Left cardiac atrium (tissue), 4 donors: ENCODE measurements at places on chromosomes 1 and 21. TPM values are rescaled to one million over a fixed set of nuclear protein-coding genes. Genes with fewer than 3 reads are reported as not detected.

Gene HPCA
- total RNA-seq = not detected

- peak; percentile 48 for DNase-seq
These were observed 46.8 kb downstream of the XCL1 start for GRCh38 chr1:168623003-168623828.

DNA sequence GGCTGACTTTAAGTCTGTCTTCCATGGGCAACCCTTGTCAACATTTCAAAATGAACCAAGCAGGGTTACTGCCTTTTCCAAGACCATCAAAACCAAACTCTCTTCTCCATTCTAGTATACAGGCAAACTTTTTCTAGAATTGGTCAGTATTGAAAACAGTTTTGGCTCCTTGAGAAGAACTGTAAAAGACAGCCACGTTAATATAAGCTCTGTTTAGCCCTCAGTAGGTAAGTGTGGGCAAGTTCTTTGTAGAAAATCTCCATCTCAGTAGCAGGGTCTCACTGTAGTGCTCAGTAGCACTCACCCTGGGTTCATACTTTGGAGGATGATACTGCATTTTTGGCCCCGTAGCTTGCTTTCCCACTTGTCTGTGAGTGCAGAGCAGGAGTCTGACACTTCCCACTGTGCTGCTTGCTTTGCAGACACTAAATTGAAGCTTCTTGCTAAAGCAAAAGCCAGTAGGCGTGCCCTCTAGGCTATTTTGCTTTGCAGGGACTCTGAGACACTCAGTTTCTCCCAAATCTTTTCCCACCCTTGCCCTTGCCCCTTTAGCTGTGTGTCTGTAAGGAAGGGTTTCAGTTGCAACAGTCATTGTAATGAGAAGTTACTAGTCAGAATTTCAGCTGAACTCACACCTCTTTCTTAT lies 34.3 kb upstream of the CACYBP start:
- no peak for DNase-seq

Gene OR2T11
- total RNA-seq = not detected

- no peak for DNase-seq
These were observed 180.8 kb upstream of the LMO4 start for GRCh38 chr1:87147851-87148250.

DNA sequence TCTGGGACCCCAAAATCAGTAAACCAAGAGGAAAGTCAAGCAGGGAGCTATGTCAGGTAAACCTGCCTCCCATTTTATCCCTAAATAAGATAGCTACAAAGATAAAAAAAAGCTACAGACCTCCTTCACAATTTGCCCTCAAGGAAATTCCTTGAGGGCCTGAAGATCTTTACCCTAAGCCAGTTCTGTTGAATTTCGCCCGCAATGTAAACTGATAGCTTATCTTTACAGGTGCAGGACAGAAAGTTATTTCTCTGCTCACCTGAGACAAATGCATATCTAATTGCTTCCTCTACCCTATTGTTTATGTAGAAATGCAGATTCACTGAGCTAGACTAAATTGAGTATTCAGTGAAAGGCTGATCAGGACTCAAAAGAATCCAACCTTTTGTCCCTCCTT lies 153.4 kb upstream of the CHRM3 start:
- no peak for DNase-seq

GRCh38 chr1:1211541-1212441 lies 2.2 kb downstream of the TNFRSF4 start:
- peak; percentile 15 for DNase-seq

Gene FCRL2
- total RNA-seq = not detected

Gene SAMSN1
- total RNA-seq = 4.8 TPM

DNA sequence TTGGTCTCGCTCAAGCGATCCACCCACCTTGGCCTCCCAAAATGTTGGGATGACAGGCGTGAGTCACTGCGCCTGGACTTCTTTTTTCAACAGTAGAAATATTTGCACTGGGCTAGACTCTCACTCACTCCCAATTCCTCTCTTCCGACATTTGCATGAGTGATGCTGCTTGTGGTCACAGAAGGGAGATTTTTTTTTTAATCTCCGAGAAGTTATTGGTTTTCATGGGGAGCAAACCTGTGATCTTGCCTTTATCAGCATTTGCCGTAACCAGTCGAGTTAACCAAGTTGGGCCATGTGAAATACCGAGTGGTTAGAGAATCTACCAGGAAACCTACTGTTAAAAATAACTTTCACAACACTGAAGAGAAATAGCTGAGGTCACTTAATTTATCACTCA lies 21.1 kb downstream of the ERG start:
- DNase-seq = no peak

DNA sequence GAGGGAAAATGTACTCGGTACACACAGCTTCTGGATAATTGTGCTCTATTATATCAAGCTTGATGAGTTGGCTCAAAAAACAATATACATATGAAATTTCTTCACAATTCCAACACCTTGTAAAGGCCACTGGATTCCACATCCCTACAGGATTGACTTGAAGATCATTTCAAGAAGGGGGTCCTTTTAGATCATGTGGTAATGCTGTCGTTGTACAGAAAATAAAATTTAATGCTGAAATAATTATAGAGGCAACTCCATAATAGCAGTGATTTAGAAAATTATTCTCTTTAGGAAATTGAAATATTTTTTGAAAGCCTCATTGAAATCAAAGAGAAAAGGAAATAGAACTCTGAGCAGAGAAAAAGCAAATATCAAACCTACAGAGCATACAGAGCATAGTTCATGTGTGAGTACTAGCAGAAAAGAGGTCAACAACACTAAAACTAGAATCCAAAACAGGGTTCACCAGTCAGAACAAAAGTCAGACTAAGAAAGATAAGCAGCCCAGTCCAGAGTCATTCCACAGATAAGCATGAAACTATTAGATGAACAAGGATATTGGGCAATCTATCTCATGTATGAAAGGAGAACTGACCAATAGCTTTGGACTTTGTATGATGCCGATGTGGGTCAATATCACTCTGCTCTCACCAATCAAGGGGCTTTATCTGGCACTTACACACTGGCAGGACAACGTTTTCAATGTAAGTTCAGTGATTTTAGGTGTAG lies 79.5 kb upstream of the PALMD start:
- DNase-seq = no peak

Gene IL23R
- not detected for total RNA-seq

Gene NSL1
- 30.2 TPM for total RNA-seq

- no peak for DNase-seq
These were observed 21.1 kb downstream of the C1orf115 start for GRCh38 chr1:220711056-220711809.

Gene GADD45A
- total RNA-seq = 14.0 TPM

- DNase-seq = no peak
These were observed 7.6 kb upstream of the ARHGEF19 start for GRCh38 chr1:16219968-16220500.

DNA sequence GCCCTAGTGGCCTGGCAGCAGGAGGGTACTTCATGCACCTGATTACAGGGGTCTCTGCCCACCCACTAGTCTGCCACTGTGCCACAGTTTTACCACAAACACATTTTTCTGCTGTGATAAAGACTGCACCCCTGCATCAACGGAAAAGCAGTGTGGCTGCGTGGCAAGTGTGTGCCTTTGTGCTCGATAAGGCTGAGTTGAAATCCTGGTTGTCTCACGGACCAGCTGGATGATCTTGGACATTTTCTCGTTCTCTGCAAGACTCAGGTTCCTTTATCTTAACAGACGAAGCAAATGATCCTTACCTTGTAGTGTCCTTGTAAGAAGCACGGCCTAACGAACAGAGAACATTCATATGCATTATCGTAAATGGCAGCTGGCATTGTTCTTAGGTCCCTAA lies 10.2 kb downstream of the GRHL3 start:
- DNase-seq = no peak

GRCh38 chr1:24996456-24996855 lies 66.4 kb upstream of the RUNX3 start:
- DNase-seq = no peak

DNA sequence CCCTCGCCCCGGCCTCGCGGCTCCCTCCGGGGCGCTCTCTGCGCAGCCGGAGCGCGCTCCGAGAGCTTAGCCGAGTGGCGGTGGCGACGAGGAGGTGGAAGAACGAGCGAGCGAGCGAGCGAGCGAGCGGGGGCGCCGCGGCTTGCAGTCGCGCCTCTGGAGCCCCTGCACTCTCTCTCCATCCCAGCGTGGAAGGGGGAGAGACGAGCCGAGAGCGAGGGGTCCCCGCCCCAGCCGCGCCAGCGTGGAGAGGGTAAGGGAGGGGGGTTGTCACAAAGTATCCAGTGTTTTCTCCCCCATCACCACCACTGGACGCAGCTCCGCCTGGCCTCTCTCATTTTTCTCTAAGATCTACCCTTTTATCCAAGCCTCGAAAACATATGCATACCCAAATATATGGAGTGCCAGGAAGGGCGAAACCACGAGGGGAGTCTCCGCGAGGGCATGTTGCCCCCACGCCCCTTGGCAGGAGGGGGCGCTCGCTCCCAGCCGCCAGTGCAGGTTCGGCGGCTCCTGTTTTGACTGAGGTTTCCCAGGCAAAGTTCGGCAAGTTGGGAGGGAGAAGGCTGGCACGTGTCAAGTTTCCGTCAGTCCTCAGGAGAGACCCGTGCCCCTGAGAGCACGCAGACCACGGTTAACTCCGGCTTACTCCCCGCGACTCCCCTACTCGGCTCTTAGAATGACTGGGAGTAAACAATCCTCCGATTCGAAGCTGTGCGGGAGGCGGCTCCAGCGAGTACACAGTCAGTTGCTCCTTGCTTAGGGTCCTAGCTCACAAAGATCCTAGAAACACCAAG lies 569 bp upstream of the DAB1 start:
- peak; percentile 33 for DNase-seq

Gene RHBDL2
- total RNA-seq = not detected

- DNase-seq = no peak
These were observed 80.1 kb upstream of the CD55 start for GRCh38 chr1:207241164-207241934.

DNA sequence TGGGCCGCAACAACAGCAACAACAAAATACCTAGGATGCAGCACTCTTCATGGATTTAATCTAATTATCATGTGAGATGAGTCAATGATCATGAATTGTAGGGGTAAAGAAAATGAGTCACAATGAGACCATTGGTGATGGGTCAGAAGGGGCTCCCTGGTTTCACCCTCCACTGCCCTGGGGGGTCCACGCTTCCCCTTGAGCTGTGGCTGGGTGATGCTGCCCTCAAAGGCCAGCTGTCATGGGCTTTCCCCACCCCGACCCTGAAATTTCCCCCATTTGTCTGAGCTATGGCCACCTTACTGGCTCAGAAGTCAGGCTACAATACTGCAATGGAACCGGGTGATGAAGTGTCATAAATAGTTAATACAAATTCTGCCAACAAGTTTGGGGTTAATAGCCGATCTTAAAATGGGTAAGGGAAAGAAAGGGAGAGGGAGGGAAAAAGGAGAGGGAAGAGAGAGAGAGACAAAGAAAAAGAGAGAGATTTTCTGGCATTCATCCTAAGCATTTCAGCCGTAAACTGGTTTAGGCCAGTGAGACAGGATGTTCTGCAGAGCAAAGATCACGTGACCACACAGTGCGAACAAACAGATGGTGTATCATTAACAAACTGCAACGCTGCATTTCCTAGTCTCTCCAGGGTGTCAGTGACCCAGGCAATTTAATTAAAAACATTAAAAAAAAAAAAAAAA lies 143.4 kb upstream of the ERRFI1 start:
- peak; percentile 52 for DNase-seq

- DNase-seq = no peak
These were observed 9.3 kb upstream of the FCAMR start for GRCh38 chr1:206979379-206980043.

DNA sequence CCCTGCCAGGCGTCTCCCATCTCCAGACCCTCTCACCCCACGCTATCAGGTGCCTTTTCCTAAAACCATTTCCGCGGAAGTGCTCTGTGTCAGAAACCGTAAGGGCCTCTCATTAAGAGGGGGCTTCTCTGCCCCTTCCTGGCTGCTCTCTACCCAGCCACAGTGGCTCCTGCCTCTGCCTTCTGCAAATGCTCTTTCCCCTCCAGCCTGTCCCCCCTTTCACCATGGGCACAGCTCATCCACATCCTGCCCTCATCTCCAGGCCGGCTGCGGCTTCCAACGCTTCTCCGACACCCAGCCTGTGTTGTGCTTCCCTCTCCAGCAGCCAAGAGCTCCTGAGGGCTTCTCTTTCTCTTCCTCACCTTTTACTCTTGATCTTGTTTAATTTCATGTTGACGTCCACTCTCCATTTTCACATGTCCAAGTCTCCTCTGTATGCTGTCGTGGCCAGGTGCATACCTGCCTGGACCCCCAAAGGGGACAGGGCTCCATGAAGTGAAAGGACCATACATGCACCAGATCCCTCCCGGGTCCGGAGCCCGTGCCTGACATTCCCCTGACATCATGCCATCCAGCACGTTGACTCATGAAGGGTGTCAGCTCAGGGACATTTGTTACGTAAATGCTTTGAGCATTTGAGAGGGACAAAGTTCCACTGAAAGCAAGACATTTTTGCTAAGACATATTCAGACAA lies 306.5 kb downstream of the AJAP1 start:
- no peak for DNase-seq

Gene RAP1A
- 103 TPM for total RNA-seq

DNA sequence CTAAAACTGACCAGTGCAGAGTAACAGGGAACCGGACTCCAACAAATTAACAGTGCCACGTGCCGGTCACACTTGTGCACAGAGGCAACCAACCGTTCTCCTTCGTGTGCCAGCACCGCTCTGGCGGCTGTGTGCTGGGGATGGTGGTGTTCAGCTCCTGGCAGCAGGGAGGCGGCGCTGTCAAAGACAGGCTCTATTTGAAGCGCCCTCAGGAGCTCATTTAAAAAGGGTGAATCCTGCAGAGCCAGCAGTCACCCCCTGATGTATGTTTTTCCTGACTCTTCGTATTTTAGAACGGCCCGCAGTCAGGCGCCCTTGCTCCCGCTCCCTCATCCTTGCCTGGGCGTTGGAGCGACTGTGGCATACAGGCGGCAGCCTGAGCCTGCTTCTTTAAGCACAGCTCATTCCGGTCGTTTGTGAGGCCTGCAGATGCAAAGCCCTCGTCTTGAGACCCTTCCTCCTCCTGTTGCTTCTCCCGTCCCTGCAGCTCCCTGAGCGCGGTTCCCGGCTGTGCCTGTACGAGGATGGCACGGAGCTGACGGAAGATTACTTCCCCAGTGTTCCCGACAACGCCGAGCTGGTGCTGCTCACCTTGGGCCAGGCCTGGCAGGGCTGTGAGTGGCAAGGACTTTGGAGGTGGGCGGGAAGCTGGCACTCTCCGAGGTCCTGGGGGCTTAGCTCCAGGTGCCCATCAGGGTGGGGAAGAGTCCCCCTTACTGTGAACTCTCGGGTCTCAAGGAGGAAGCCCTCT lies 1.1 kb downstream of the DFFB start:
- no peak for DNase-seq

Gene LYSMD1
- 10.3 TPM for total RNA-seq

- DNase-seq = peak; percentile 13
These were observed 5.9 kb upstream of the TAGLN2 start for GRCh38 chr1:159931101-159931794.

GRCh38 chr1:906600-907420 lies 16.9 kb upstream of the SAMD11 start:
- peak; percentile 43 for DNase-seq
